ENCODE measurements at places on chromosomes 16 and 17. TPM values are rescaled to one million over a fixed set of nuclear protein-coding genes. Genes with fewer than 3 reads are reported as not detected.

TPSB2 gene
- total RNA-seq, result not detected

- no peak overlapping the region for H3K4me3 ChIP-seq
- no peaks in the 10 kb centered on the region for H3K36me3 ChIP-seq
- no peak overlapping the region for H3K27ac ChIP-seq
- peaks cover 83% of the 10 kb centered on the region for H3K27me3 ChIP-seq
- H3K4me1 ChIP-seq, result no peaks in the 10 kb centered on the region
These were observed 33.6 kb upstream of the ZCCHC14 start for GRCh38 chr16:87526238-87526947.

DNA sequence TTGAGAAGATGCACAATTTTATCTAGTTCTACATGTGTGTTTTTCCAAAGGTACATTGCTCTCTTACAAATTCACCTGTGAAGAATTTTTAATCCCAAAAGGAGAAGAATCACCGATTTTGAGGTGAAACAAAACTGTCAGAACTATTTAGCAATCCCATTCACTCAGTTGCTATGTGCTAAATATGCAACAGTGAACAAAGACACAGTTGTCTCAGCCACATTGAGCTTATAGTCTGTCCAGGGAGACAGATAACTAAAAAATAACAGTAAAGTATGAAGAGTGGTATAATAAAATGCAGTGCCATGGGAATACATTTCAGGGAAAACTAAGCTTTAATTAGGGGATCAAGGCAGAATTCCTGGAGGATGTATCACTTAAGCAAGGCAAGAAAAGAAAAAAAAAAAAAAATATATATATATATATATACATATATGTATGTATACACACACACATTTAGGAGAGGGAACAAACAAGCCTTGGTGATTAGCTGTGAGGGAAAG is 110.4 kb downstream of the SPAG9 start:
- no peaks in the 10 kb centered on the region for H3K4me1 ChIP-seq
- H3K36me3 ChIP-seq, result peaks cover 5% of the 10 kb centered on the region
- no peak for DNase-seq
- no peak overlapping the region for H3K27ac ChIP-seq
- H3K4me3 ChIP-seq, result no peak overlapping the region
- no peaks in the 10 kb centered on the region for H3K27me3 ChIP-seq

GRCh38 chr16:75265911-75266701 is 14.7 kb upstream of the BCAR1 start:
- H3K27me3 ChIP-seq, result no peaks in the 10 kb centered on the region
- peak overlapping the region; percentile 58 for H3K27ac ChIP-seq
- H3K36me3 ChIP-seq, result 0 out of 2 replicates have a peak, but pooled peaks cover 3% of the 10 kb centered on the region
- peaks cover 43% of the 10 kb centered on the region for H3K4me1 ChIP-seq
- DNase-seq, result peak; percentile 76
- H3K4me3 ChIP-seq, result peak overlapping the region; percentile 99

Data from PC-9 (cell line).